ENCODE measurements at places on chromosomes 2 and 18.

GRCh38 chr2:169254774-169255173 is 107.6 kb downstream of the LRP2 start:
- DNase-seq: no peak

DNA sequence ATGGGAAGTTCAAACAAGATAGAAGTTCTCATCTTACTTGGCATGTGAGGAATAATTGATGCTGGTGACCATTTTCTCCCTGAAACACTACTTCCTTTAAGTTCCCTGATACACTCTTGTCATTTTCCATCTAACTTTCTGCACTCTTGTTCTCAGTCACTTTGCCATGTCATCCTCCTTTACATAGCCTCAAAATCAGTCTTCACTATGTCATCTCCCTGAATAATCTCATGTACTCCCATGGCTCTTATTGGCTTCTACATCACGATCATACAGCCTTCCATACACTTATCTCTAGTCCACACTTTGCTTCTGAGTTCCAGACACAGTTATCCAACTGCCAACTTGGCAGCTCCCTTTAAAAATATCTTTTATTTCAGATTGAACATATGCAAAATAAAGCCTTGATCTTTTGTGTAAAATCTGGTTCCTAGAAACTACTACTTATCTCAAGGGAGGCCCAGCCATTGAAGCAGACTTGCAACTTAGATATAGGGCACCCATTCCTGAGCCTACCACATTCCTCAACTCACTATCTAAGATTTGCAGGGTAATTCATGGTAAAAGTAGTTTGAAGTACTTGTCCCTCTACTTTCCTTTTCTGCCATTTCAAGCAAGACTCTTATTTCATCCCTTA is 1070.2 kb upstream of the NXPH2 start:
- no peak for DNase-seq

- DNase-seq: no peak
Measured at GRCh38 chr2:129480790-129481189, 498.7 kb upstream of the RAB6C start.

DNA sequence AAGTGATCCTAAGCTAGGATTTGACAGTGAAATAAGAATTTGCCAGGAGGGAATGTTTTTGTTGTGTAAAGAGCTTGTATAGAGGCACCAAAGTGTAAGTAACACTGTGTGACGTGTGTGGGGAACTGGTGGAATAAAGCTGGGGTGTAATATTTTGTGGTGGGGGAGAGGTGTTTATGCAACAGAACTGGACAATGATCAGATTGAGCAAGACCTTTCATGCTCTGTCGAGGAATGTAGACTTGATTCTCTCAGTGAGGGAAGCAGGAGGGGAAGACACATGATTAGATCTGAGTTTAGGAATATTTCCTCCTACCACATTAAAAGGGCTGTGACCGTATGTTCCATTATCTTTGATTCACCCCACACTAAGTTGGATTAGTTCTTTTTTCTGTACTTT is 43.6 kb downstream of the EFEMP1 start:
- DNase-seq: no peak

GRCh38 chr2:225670111-225670974 is 270.8 kb downstream of the NYAP2 start:
- DNase-seq: no peak

DNA sequence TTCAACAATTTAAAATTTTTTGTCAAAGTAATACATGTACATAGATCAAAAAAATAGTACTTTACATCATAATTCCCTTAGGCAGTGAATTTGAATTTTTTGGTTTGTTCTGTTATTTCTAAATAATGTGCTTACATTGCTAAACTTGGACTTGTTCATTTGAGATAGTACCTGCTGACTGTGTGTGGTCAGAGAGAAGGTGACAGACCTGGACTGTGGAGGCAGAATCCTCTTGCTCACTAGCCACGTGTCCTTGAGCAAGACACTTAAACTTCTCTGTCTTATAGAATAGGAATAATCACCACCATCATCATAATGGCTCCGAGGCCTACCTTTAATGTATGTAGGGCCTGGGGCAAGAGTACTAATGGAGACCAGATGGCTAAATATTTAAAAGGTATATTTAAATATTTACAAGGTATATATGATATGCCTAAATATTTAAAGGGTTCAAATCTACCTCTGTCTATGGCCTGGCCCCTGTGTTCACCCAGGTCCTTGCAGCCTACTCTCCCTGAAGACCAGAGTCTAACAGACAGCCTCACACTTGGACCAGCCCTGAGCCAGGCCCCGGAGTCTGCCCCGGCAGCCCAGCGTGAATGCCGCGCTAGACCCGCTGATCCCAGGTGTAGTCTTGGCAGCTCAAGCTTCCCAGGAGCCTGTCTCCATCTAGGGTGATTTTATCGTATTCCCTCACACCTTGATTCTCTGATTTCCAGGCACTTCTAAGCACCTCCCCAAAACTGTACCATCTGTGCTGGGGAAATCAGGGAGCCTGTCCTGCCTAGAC is 33.5 kb downstream of the ZNF532 start:
- no peak for DNase-seq

DNA sequence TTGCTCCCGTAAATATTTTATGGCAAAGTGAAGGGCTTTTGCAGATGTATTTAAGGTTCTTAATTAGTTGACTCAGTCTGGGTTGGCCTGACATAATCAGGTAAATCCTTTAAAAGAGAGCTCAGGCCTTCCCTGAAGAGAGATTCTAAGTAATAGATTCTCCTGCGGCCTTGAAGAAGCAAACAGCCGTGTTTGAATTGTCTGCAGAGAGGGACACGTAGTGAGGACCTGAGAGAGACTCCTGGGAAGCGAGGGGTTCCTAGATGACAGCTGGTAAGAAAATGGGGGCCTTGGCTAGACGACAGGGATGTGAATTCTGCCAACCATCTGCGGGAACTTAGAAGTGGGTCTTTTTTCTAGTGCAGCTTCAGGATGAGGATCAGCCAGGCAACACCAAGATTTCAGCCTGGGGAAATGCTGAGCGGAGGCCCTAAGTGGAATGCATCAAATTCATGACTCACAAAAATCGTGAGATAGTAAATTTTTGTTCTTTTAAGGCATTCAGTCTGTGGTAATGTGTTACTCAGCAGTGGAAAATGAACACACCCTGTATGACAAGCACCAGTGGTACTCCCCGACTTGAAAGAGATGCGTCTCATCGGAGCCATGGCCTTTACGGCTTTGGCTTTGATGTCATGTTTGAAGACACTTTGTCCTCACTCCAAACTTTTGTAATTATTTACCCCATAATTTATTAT is 62.1 kb upstream of the SMIM21 start:
- DNase-seq: no peak

DNA sequence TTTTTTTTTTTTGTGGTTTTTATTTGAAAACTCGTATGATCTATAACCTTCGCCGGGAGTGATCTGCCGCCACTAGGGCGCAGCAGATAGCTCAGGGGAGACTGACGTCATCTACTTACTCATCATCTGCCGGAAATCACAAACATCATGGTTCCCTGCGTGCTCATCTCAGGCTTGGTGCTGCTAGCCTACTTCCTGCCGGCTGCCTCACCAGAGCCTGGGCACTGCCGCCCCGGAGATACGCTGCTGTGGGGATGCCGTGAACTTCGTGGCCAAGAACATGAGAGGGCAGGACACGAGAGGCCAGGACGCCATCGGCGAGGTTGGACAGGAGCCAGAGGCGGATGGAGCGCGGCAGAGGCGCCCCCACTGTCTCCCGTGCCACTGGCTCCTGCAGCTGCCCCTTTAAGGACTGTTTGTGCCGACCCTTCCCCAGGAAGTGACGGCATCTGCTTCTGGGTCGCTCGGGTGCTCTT is 68.8 kb downstream of the DOK6 start:
- DNase-seq: no peak

DNA sequence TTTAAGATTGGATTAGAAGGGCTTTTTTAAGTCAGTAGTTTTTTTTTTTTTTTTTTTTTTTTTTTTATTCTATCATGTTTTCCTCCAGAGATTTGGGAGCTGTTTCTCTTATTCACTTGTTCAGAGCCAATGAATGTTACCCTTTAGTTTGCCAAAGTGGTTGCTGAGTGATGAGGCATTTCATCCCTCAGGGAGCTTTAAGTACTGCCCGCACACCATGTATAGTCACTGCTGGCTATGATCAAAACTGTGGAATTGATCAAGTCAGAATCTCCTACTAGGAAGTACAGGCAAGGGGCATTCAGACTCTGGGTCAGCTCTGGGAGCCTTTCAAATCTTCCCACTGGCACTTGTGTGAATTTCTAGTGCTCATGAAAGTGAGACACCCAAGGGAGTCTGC is 201.6 kb downstream of the IKZF2 start:
- DNase-seq: no peak

DNA sequence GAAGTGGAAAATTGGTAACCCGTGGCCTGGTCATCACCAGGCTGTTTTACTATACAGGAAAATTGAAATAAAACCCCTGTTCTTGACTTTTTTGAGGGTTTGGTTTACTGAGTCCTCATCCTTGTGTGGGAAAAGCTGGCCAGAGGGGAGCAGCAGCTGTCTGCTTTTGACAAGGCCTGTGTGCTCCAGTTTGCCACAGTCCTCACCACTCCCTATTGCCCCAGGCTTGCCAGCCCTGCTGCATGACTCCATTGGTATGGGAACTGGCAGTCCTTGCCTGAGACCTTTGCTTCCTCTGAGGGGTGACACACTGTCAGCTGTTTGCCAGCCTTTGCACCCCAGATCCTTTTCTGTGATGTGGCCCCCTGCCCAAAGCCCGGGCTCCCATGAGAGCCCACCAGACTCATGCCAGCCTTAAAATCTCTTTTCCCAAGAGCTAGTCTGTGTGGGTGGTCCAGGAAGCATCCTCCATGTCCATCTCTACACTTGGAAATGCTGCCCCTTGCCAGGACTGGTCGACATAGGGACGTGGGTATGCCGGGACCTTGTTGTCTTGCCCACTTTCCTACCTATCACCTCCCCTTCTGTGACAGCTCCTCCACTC is 39.0 kb downstream of the GLI2 start:
- DNase-seq: no peak

GRCh38 chr18:9787712-9788111 is 79.6 kb downstream of the RAB31 start:
- DNase-seq: no peak

GRCh38 chr2:106664669-106665068 is 177.5 kb downstream of the CD8B2 start:
- no peak for DNase-seq

DNA sequence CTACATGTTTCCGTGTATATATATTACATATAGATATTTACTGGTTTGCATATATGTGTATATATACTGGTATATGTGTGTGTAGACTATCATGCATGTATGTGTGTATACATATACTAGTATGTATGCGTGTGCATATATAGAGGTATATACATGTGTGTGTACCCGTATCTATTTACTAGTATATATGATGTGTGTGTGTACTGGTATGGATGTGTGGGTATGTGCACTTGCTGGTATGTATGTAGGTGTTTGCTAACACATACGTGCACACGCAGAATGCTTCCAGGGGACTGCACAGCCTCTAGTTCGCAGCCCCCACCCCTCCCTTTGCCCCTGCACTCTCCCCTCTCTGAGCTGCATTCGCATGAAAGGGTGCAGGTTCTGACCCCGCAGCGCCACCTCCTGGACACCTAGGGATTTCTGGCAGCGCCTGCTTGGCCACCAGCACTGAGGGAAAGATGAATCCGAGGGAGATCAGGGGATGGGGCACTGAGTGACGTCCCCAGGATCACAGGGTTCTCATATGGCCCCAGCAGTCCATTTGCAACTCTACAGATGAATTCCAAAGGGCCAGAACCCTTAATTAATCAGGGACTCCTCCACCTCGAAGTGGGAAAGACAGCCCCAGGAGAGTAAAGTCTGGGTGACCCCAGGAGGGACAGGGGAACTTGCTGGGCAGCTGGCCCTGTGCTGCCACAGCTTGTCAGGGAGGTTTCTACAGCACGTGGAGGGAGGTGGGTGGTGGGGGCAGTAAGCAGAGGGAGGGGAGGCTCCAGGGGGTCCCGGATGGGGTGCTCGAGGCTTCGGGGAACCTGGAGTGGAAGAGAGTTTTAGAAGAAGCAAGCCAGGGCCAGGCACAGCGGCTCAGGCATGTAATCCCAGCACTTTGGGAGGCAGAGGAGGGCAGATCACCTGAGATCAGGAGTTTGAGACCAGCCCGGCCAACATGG is 66.8 kb upstream of the ASAP2 start:
- DNase-seq: no peak

DNA sequence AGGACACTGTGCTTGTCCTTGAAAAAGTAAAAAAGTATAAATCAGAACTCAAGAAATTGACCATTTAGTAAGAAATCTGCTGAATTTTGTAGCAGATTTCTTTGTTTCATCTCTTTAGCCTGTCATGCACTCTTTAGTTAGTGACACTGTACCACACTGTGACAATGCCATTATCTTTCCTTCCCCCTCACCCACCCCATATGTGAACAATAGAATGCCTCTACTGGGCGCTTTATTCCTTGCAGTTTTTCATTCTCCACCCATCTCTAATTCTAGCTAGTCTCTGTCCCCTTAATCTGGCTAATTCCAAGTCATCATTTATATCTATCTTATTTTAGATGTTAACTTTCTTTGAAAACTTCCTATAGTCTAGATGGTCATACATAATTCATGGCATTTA is 241.0 kb downstream of the LRP1B start:
- no peak for DNase-seq

GRCh38 chr2:37775908-37776250 is 104.4 kb upstream of the CDC42EP3 start:
- no peak for DNase-seq

GRCh38 chr2:232488097-232488711 is 570 bp upstream of the ECEL1 start:
- no peak for DNase-seq

DNA sequence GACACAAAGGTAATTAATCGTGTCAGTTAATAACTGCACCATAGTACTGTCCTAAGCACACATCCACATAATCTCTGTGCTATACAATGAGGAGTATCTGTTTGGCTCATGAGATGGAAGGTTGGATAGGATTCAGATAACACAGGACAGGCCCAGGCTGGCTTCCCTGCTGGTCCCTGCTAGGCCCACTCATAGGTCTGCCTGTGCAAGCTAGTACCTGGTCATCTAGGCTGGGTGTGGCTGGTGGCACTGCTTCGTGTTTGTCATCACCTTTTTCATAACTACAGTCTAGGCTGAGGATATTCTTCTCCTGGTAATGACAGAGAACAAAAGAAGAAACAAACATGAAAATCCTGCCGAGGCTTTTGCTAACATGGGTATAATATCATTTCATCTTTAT is 392.8 kb downstream of the TRIB2 start:
- no peak for DNase-seq

DNA sequence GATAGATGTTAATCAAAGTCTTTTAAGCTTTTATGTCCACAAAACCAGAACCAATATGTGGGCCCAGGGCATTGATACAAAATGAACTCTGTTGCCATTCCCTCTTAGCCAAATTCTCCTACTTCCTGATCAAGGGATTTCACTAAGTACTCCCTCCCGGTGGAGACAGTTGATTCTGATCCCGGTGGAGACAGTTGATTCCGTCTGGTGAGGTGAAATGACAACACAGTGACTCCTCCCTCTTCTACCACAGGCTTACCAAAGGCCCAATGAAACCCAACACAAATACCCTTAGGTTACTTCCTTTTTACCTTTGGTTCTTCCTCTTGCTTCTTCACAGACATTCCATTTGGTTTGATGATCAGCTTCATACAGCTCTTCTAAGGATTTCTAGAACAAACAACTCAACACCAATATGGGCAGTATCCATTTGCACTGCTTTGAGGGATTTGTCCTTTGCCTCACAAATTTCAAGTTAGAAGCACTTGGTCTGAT is 153.8 kb downstream of the IKZF2 start:
- no peak for DNase-seq

Measured in stimulated activated CD8-positive, alpha-beta memory T cell treated with anti-CD3 and anti-CD28 coated beads, Interleukin-7, amount 100 ng/mL, for 1 hour (primary cell).